ENCODE measurements at places on chromosomes 6 and 20.

DNA sequence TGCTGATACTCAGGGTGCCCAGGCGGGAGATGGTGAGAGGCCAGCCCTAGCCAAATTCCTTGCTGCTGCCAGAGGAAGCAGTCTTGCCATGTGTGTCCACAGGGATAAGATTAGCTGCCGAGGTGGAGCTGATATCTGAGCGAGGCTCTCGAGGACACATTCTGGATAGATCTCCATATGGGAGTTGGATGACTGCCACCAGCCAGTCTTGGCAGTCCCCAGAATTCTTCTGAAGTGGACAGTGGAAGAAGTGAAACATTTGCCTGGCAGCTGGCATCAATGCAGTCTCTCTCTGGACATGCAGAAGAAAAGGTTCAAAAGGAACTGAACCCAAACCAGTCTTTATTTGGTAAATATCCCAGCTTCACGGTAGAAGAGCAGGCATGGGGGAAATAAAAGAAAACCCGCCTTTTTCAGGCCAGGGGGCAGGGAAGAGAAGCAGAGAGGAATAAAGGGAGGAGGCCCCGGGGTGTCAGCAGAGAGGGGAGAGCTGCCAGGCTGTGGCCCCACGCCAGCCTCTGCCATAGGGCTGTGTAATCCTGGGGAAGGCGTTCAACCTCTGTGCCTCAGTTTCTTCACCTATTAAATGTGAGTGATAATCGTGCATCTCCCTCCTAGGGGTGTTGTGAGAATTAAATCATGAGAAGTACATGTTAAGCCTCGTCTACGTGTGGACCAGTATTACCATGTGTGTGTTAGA, 3.7 kb upstream of the FUCA2 start:
- DNase-seq = no peak

DNA sequence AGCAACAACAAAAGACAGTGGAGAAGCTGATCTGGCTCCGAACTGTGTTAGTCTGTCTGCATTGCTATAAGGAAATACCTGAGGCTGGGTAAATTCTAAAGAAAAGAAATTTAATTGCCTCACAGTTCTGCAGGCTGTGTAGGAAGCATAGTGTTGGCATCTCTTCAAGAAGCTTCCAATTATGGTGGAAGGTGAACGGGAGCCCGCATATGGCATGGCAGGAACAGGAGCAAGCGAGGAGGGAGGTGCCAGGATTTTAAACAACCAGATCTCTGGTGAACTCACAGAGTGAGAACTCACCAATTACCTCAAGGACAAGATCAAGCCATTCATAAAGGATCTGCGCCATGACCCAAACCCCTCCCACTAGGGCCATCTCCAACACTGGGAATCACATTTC, 293.5 kb downstream of the SMOC2 start:
- DNase-seq = no peak

DNA sequence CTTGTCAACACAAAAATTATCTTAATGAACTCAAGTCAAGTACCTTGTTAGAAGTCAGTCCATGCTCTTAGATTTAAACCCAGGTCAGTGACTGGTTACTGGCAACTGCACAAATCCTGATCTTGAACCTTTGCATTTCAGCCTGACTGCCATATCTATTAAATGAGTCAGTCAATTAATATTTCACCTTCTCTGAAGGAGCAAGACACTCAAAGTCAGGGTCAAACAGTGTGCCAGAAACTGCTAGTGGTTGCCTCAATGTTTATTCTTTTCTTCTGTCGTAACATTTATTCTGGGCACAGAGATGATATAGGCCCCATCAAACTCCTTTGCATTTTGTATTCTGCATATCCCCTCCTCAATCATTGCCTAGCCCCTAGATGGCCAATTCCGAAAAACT, 193.9 kb upstream of the MOCS1 start:
- no peak for DNase-seq

DNA sequence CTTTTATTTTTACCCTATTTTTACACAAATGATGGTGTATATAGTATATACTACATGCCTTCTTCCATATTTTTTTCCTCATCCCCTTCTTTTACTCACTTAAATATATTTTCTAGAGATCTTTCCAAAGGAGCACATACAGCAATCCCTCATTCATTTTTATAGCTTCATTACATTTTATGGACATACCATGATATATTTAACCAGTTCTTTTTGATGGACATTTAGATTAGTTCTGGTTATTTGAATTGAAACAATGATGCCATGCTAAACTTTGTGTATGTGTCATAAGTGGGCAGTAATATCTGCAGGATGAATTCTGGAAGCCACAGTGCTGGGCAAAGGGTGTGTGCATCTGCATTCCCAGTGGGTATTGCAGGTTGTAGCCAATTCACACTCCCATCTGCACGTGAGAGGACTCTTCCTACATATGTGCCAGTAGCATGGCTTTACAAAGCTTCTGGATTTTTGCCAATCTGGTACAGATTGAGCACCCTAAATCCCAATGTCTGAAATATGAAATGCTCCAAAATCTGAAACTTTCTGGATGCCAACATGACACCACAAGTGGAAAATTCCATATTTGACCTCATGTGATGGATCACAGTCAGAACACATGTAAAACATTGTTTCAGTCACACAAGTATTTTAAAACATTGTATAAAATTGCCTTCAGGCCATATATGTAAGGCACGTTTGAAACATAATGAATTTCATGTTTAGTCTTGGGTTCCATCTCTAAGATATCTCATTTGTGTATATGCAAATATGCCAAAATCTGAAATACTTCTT, 127.2 kb downstream of the ARID1B start:
- DNase-seq = no peak

- DNase-seq = no peak
Measured at GRCh38 chr6:92180090-92180489, 1239.3 kb downstream of the EPHA7 start.

- no peak for DNase-seq
Measured at GRCh38 chr6:100453701-100454521, 10.8 kb downstream of the SIM1 start.

- DNase-seq = no peak
Measured at GRCh38 chr20:41533537-41534136, 84.5 kb downstream of the CHD6 start.

- DNase-seq = no peak
Measured at GRCh38 chr6:56798163-56798562, 155.5 kb upstream of the DST start.

DNA sequence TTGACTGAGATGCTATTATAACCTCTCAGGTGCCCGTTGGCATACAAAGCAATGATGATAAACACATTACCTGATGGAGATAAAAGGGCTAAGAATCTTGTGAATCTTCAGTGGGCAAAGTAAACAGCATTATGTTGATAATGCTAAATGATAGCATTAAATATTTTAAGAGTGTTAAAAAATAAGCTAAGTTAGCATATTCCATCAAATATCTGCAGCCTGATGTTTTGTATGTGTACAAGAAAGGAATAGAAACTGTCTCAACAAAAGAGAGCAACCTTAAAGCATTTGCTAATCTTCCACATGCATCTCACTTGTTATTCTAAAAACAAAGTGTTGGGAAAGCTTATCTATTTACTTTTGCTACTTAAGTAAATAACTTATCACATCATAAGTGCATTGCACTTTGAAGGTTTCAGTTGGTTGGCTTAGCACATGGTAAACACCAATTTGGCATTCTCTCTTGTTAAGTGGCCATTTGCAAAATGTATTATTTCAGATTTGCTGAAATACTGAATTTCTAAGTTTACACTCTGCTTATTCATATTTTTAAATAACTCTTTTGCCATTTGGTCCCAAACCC, 151.6 kb downstream of the SYNDIG1 start:
- DNase-seq = no peak

- DNase-seq = no peak
Measured at GRCh38 chr20:47809161-47809960, 24.1 kb upstream of the SULF2 start.

- no peak for DNase-seq
Measured at GRCh38 chr6:84095156-84095555, 61.6 kb downstream of the MRAP2 start.

DNA sequence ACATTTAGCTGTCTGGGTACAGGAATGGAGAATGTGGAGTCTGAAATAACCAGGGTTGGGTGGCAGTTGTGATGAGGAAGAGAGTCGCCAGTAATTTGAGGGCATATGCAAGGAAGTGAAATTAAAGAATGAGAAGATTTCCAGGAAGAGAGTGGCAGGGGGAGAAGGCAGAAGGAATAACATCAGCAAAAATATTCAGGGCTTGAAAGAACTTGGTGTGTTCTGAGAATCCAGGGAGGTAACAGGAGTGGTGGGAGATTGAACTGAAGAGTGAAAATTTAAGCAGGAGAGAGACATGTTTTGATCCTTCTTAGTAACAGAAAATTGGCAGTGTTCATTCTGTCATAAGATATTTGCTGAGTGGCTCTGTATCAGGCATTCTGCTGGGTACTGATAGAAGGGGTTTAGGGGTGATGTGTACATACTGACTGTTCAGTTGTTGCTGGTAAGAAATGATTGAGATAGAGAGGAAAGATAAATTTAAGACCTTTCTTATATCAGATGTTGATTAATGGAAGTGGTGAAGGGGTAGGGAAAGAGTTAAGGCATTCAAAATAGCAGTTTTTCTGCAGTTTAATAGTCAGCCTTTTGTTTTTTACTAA, 54.7 kb downstream of the PHF20 start:
- no peak for DNase-seq

GRCh38 chr6:37793067-37793466, 26.5 kb upstream of the ZFAND3 start:
- no peak for DNase-seq

GRCh38 chr20:53071833-53072232, 99.7 kb downstream of the TSHZ2 start:
- no peak for DNase-seq

DNA sequence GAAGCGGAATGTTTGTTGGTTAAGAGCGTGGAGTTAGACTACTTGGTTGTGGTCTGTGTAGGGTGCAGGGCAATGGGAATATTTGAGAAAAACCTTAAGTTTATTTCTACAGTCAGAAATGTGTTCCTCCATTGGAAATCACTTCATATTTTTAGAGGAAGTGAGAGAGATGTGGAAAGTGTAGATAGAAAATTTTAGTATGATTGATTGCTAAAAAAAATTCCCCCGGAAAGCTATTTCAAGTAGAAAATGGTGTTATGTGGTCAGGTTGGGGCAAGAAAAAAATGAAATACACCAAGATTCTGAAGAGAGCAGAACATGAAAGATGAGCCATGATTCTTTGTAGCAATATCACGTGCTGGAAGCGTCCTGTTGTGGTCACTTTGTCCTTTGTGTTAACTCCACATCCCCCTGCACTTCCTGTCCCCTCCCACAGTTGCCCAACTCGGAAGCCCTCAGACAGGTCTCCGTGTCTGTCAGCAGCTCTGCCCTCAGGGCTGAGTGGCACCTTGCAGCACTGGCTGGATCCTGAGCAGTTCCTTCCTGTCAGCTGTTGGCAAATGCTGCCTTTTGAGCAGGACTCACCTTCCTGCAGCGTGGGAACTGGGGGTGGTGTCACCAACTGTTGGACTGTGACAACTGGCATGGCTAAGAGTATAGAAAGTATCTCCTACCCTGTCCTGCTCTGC, 137.5 kb upstream of the SLC24A3 start:
- peak; percentile 39 for DNase-seq

- DNase-seq = no peak
Measured at GRCh38 chr20:46134716-46135115, 16.6 kb downstream of the CD40 start.

GRCh38 chr20:63431944-63432343, 40.5 kb downstream of the KCNQ2 start:
- DNase-seq = no peak

DNA sequence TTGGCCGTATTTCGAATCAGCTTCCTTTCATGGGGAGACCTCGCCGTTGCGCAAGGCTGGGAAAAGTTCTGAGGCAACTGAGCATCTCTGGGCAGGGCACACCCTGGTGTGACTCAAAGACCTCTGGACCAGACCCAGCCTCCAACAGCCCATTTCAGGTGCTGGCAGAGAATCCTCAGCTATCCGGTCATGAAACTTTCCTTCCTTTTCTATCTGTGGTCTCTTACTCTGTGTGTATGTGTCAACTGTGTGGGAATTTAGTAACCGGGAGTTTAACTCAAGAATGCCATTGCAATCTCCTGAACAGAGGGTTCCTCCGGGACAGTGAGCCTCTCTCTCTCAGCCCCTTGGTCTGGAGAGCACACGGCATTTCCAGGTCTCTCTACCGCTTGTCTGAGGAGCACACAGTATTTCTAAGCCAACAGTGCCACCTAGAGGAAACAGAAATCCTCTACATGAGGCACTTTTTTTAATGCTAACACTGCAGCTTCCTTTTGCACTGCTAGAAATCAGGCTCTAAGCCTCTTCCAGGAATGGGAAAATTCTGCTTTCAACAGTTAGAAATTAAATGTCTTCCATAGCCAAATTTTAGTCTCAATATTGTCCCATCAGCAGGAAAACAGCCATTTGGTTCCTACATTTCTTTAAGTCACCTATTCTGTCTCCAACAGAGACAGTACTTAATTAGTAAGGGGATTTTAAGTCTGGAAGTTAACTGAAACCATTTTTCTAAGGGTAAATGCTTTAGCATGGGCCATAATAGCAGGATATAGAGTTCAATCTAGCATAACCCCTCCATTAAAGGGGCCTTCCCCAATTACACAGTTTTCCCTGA, 32.7 kb downstream of the PLN start:
- DNase-seq = peak; percentile 25

- DNase-seq = no peak
Measured at GRCh38 chr6:11271228-11272020, 39.0 kb upstream of the NEDD9 start.

DNA sequence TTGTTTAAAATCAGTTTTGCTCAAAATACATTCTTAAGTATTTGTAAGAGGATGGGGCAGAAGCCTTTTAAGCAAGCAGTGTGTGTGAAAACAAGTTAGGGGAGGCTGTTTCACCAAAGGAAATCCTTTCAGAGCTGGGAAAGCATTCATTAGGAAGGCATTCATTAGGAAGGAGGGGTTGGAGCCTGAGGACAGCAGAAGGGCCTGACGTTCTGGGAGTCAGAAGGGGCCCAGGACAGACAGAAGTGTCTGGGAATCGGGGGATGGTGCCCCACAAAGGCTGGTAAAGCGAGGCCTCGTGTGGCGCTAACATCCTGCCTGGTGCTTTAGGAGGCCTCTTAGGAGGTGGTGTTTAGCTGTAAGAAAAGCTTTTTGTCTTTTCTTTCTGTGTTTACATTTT, 80.6 kb upstream of the NXT1 start:
- no peak for DNase-seq

DNA sequence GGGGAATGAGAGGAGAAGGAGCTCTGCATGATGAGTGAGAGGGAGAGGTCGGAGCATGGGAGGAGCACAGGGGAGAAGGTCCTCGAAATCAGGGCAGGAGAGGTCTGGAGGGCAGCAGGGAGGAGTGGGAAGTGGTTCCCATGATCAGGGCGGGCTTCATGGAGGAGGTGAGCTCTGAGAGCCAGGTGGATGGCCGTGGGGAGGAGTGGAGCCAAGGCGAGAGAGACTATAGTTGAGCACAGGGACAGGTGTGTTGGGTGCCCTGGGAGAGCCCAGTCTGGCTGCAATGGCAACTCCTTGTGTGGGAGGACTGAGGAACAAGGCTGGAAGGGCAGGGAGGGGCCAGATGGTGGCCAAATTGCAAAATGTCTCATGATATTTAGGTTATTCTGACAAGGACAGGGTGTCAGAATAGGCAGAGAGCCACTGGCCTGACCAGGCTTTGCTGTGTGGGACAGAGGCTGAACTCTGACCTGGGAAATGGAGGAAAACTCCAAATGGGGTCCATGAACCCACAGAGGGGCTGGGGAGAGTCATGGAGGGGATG, 21.4 kb downstream of the TTBK1 start:
- DNase-seq = no peak

Data from GM10248 (cell line).